ENCODE measurements at places on chromosomes 11 and 22.

DNA sequence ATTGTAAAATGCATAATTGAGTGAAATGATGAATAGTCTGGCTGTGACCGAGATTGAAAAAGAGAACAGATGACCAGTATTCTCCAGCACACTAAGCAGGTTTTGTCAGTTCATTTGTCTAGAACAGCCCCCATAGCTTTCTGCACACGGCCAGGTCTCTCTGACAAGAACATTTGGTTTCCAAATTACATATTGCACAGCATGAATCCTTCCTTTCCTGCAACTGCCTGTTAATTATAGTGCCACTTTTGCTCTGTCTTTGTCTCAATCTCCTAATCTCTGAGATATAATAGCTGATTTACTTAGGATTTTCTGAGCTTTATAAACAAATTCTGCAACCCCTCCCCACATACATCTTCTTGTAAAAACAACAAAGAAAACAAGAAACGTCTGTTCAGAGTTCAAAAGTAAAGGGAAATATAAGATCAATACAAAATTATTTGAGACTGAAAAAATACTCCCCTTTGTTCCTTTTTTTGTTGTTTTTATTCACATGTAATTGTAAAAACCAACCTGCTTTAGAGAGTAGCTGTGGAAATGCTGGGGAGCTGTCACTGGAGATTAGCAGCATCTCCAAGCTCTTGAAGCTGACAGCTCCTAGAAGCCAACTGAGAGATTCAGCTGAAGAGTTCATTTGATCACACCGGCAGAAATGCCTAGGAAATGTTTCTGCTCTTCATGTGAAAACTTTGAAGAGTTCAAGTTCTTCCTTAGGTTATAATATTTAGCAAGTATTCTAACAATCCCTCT is 998.1 kb downstream of the DLG2 start:
- no peak for DNase-seq

GRCh38 chr11:94332814-94333213 is 28.4 kb downstream of the IZUMO1R start:
- no peak for DNase-seq

DNA sequence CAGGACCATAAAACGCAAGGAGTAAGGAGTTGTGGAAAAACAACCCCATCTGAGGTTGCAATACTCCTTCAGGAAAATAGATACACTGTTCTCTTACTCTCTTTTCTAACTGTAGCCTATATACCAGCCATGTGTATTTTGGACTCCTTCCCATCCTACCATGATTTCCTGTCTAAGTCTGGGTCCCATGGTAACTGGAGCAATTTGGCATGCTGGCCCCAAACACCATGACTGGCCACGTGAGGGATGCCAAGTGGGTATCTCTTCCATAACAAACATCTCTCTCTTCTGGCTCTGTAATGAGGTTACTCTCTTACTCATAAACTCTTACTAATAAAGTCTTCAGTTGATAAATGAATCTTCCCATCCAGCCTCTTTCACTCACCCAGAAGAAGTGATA is 26.5 kb downstream of the ABTB2 start:
- DNase-seq, result no peak

DNA sequence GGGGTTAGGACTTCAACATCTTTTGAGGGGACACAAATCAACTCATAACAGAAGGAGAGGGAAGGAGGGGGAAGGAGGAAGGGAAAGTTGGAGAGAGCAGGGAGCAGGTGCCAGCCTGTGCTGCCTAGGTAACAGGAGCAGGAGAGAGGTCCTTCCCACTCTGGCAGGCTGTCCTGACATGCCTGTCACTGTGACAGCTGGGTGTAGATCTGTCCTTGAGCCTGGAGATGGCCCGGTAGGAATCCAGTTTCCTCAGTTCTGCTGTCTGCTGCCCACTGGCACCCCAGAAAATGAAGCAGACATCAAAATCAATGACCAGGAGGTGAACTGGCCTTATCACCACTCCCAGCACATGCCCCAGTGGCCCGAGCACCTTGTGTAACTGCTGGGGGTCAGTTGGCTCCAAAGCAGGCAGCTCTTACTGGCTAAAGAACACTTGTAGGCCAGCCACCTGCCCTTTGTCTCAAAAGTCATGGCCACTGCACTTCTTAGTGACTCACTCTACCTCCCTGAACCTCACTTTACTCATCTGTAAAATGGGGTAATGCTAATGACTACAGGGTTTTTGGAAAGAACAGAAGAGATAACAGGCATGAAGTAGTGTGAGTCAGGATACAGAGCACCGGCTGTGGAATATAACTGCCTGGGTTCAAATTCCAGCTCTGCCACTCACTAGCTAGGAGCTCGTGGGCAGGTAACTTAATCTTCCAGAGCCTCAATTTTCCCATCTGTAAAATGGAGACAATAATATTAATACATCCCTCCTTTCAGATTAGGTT is 8.0 kb upstream of the TSPAN18 start:
- no peak for DNase-seq

DNA sequence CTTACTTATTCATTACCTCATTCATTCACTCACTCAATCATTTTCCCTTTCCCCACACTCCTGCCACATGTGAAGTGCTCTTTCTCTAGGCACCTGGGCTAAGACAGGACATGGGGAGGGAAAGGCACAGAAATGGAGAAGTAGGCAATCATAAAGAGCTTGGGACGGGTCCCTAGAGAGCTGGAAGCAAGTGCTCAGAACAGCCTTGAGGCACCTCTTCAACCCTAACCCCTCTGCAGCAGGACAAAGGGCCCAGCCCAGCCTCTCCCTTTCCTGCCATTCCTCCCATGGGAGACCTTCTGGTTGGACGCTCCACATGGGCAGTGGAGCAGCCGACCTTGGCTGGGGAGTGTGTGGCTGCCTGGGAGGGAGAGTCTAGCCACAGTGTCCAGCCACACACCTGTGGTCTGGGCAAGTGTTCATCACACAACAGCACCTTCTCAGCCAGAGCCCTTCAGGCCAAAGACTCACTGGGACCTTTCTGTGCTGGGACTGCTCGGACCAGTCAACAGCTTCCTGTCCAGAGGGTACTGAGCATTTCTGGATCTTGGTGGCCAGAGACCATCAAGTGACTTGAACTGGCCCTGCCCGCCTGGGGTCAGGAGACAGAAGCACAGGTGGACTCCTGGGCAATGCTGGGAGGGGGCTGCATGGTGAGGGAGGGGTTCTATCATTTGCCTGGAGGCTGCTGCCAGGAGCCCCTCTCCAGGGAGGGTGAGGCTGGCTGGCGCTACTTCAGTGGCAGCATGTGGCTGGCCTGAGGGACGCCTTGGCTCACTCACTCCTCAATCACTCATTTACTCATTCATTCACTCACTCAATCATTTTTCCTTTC is 1.0 kb upstream of the MUC5AC start:
- DNase-seq, result no peak

GRCh38 chr22:29641042-29641699 is 37.7 kb downstream of the NF2 start:
- no peak for DNase-seq

DNA sequence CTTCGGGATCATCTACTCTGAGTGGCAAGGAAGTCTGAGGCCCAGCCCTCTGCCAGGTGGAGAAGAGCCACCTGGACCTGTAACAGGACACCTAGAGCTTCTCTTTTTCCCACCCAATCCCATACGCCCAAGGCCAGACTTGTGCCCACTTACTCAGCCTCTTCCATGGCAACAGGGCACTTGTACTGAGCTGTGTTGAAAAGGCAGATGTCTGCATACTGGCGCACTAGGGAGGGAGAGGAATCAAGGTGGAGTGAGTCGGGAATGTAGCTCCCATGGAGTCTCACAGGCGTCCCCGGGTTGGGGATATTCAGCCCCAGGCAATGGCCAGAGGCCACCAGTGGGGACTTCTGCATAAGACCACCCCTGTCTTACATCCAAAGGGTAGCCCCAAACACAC is 36.1 kb downstream of the TPBGL start:
- no peak for DNase-seq

GRCh38 chr11:70477176-70477575 is 78.8 kb downstream of the CTTN start:
- no peak for DNase-seq

DNA sequence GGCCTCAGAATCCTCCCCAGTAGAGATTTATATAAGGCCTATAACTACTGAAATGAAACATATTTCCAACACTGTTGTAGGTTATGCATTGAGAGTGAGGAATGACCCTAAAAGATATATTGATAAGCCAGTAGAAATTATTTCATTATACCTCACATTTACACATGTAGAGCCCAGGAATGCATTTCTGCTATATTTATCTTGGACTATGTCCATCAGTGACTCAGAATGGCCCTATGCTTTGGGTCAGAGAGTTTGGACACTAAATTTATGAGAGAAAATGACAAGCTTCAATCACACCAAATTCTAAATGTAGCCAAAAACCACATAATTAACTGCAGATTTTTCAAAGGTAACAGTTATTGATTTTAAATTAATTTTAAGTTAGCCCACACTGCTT is 761.9 kb downstream of the DLG2 start:
- DNase-seq, result no peak

DNA sequence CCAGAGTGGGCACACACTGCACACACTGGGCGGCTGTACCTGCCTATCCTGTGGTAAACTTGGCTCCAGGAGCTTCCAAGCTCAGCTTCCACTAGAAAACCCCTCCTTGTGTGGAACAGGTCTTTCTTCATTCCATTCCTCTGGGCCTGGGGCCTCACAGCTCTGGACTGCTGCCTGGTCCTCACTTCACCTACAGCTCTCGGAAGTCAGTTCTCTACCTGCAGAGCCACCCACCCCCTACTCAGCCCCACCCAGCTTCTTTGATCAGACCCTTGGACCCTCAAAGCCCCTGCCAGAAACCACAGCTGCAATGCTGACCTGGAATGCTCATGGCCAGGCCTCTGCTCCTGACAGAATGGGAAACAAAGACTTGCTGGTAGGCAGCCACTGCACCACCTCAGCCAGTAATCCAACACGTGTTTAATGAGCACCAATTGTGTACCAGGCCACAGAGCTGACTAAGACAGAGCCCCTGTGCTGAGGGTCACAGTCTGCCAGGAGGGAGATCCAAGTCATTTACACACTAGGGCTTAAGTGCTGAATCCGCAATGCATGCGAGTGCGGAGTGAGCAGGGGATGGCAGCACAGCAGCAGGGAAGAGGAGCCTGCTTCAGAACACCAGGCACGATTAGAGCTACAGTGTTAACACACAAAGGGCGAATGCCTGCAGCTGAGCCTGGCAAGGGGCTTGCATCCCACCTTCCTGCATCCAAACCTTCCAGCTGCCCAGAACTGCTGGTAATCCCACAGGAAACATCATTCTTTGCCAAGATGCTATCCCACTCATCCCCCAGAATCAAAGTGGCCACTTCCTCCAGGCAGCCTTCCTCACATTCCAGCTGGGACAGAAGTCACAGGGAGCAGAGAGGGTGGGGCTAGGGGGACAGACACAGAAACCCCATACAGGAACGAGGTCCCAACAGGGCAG is 4.6 kb downstream of the GNB1L start:
- no peak for DNase-seq

GRCh38 chr11:106091480-106092123 is 14.1 kb downstream of the AASDHPPT start:
- no peak for DNase-seq

DNA sequence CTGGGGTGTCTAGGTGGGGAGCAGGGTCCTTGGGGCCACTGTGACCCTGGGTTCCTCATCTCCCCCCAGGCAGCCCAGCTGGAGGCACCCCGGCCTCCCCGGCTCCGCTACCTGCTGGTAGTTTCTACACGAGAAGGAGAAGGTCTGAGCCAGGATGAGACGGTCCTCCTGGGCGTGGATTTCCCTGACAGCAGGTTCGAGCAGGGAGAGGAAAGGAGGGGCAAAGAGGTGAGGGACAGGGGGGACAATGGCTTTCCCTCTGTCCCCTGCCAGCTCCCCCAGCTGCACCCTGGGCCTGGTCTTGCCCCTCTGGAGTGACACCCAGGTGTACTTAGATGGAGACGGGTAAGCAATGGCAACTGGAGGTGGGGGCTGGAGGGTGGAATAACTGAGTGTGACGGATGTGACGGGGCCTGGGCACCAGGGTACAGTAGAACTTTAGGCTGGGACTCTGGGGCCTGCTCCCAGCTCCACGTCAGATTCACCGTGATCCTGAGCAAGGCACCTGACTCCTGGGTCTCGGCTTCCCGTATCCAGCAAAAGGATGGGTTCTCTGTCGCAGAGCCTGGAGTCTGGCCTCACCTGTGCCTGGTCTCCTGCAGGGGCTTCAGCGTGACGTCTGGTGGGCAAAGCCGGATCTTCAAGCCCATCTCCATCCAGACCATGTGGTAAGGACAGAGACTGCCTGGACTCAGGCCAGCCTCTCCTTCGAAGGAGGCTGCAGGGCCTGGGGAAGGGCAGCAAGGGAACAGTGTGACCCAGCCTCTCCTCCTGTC is 3.6 kb downstream of the SSH3 start:
- no peak for DNase-seq

GRCh38 chr11:64049509-64049908 is 13.8 kb downstream of the FLRT1 start:
- no peak for DNase-seq

DNA sequence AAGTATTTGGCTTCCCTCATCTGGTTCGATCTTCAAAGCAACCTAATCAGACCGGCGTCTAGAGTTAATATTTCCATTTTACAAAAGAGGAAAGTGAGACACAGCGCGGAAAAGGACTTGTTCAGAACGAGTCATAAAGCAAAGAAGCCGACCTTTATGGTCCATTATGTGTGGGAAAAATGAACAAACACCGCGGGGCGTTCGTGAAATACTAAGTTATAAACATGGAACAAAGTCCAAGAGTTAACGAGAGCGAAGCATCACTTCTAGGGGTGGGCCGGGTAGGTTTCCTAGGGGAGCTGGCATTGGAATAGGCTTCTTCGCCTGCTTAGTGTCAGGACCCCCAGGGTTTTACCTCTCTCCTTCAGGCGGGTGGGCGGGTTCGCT is 575 bp downstream of the DUSP18 start:
- DNase-seq, result no peak

DNA sequence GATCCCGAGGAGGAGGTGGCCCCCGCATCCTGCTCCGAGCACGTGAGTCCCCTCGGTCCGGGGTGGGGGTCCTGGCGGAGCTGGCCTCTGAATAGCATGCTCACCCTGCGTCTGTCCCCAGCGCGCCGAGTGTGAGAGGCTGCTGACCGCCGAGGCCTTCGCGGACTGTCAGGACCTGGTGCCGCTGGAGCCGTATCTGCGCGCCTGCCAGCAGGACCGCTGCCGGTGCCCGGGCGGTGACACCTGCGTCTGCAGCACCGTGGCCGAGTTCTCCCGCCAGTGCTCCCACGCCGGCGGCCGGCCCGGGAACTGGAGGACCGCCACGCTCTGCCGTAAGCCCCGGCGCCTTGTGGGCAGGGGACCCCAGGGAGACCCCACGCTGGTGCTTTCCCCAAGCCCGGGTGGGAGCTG is 3.5 kb downstream of the MUC2 start:
- no peak for DNase-seq

Data from stimulated activated naive B cell treated with anti-CD40 and anti-IgM and Interleukin-4, amounts not matched to agents 10 μg/mL and 1 μg/mL and 100 μg/mL, for 72 hours (primary cell).